Stomach (tissue), 19 donors: ENCODE measurements at places on chromosomes 1 and 21.

DNA sequence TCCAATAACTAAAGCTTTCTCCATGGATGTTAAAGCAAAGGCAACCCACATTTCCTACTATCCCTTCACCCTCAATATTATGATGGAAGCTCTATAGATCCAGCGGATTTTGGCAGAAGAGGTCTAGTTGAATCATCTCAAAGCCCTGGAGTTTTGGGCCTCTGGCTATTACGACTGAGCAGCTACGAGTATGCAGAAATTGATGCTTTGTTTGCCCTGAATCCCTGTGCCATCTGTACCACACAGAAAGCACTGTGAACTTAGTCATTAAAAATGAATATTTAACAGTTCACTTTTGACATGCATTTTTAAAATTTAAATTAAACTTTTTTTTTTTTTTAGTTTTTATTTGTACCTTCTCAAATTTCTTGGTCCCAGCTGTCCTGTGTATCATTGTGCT is 705.4 kb upstream of the PTBP2 start:
- no peak for DNase-seq

GRCh38 chr21:25396135-25396711 is 211.1 kb downstream of the MRPL39 start:
- DNase-seq = no peak

DNA sequence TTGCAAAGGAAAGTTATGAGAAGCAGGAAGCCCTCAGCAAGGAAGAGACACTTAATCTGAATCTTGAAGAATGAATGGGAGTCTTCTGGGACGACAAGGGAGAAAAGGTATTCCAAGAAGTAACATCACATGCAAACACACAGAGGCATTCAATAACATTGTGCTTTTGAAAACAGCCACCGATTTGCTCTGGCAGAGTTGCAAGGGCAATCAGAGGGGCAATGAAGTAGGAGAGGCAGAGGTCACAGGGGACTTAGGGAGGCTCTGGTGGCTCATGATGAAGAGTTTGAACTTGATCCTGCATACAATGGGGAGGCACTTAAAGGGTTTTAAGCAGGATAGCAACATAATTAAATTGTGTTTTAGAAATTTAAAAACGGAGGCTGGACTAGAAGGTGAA is 107.7 kb downstream of the DDX20 start:
- no peak for DNase-seq

- DNase-seq = no peak
Observed at GRCh38 chr21:44078411-44078981, 28.7 kb upstream of the PWP2 start.

DNA sequence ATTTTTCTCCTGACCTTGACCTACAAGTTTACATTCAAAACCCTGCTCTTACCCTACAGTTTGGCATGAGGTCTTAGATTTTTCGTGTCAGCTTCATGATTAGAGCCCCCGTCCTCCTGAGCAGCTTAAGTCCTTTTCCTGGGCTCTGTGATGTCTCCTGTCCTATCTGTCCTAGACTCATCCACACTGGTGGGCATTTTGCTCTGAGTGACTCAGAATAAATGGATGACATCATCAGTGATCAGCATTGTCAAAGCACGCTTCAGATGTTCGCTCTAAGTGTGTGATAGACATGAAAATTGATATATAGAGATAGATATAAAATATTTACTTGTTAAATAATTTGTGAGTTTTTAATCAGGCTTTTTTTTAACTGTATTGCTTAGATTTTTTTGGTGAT is 21.8 kb downstream of the RGS13 start:
- DNase-seq = no peak

- no peak for DNase-seq
Observed at GRCh38 chr1:44134071-44134920, 7.1 kb downstream of the KLF18 start.

DNA sequence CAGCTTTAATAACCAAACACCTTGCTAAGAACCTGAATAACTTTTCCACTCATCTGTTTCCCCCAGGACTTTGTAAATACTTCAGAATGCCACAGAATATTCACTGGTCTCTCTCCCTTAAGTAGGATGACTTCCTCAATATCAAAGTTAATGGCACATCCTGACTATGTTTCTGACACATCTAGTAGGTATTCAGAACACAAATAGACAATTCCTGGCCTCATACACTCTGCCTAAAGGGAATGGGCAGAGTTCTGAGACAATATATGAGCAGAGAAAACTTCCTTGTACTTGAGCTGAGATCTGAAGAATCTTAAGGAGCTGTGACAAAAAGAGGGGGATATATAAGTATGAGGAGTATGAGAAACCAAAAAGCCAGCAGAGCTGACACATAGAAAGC is 34.8 kb downstream of the ANKRD13C start:
- no peak for DNase-seq

- DNase-seq = no peak
Observed at GRCh38 chr1:114490274-114490693, 20.7 kb downstream of the TRIM33 start.

DNA sequence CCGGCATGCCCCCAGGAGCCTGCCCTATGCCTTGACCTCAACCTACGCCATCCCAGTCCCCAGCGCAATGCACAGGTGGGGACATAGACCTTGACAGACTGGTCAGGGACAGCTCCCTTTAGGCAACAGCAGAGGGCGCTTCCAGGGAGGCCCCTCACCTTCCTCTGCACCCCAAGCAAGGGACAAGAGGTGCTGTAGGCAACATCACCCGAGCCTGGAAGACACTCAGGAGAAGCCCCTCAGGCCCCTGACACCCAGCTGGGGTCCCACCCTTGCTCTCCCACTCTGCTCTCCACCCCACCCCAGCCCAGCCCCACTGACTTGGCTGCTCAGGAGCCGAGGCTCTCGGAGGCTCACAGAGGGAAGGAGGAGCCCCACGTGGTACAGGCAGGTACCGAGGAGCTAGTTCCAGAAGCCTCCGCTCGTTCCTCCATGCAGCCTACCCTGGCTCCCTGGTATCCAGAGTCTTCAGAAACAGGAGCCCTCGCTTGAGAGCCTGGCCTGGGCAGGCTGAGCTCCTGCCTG is 2.4 kb upstream of the WNT3A start:
- DNase-seq = peak; percentile 42

DNA sequence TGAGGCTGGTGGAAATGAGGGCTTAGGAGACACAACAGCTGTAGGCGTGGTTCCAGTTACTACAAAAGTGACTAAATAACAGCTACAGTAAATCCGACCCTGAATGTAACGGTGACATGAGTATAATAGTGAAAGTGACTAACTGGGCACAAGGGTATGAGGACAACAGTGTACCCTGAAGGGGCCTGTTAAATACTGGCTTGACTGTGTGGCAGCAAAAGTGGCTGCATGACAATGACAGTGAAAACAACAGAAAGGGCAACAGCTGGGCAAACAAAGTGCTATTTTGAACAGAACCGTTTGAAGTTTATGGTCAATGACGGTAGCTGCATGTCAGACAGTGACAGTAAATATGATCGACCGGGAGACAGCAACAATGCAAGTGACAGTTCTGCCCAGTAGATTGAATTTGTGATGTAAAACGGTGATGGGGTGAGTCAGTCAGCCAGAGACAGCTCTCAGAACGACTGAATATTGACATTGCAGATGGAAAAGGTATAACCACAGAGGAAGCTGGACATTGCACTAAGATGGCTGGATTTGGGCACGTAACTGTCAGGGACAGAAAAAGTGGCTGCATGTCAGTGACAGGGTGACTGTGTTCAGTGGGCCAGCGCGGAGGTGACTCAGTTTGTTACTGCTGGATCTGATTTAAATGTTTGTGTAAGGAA is 1.2 kb upstream of the ZBTB40 start:
- DNase-seq = no peak

DNA sequence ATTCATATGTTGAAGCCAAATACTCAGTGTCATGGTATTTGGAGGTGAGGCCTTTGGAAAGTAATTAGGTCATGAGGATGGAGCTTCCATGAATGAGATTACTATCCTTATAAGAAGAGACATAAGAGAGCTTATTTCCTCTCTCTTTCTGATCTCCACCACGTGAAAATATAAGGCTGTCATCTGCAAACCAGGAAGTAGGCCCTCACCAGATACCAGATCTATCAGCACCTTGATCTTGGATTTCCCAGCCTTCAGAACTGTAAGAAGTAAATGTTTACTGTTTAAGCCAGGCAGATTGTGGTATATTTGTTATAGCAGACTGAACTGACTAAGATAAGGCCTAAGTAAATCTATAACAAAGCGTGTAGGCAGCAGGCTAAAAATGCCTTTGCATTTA is 25.3 kb downstream of the RBM11 start:
- DNase-seq = peak; percentile 6

DNA sequence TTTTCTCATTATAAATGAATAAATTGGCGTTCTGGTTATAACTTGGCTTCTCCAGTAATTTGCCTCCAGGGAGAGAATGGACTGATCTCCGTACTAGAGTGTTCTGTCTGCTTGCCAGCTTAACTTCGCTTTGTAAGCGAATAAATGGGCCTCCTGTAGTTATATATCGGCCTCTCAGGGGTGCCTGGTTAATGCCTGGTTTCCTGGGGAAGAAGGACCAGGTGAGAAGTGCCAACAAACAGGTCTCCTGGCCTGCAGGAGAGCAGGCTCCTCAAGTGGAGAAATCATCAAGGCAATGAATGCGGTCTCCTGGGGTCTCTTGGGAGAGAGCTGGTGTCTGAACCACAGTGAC is 107.4 kb upstream of the SERBP1 start:
- DNase-seq = no peak

- DNase-seq = no peak
Observed at GRCh38 chr1:210377731-210378333, 49.1 kb downstream of the HHAT start.

DNA sequence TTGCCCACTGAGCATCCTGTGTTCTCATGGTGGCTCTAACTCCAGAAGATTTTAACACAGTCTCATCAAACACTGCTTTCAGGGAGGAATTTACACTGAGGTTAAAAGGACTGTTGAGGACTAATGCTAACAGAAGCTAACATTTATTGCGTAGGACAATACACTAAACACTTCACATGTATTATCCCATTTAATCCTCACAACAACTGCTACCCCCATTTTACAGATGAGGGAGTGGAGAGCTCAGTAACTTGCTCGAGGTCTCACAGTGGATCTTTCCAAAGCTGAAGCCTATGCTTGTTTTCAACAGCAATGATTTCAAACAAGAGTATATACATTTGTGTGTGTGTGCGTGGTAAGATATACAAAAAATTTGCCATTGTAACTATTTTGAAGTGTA is 13.9 kb downstream of the ATF3 start:
- DNase-seq = no peak

- DNase-seq = peak; percentile 63
Observed at GRCh38 chr21:35987475-35987874, 72.9 kb downstream of the SETD4 start.
